ENCODE measurements at places on chromosomes 7 and 10.

DNA sequence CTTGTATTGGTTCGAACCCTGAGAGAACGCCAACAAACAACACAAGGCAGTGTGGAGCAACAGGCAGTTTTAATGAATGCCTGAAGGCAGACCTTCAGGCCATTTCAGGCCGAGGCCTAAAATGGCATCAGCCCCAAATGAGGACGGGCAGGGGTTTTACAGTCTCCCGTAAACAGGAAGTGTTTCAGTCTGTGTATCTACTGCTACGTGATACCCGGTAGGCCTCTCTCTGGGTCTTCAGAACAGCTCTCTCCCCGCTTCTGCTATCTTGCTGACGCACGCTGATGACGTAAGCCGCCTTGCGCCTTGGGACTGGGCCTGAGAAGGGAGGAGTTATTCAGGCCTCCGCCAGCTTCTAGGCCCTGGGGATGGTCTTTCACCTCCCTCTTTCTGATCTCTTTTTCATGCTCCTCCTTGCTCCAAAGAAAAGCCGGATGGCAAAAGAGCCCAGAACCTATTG, 67.7 kb downstream of the ST8SIA6 start:
- DNase-seq, result no peak

- no peak for DNase-seq
Measured at GRCh38 chr7:38753347-38753746, 122.2 kb upstream of the AMPH start.

DNA sequence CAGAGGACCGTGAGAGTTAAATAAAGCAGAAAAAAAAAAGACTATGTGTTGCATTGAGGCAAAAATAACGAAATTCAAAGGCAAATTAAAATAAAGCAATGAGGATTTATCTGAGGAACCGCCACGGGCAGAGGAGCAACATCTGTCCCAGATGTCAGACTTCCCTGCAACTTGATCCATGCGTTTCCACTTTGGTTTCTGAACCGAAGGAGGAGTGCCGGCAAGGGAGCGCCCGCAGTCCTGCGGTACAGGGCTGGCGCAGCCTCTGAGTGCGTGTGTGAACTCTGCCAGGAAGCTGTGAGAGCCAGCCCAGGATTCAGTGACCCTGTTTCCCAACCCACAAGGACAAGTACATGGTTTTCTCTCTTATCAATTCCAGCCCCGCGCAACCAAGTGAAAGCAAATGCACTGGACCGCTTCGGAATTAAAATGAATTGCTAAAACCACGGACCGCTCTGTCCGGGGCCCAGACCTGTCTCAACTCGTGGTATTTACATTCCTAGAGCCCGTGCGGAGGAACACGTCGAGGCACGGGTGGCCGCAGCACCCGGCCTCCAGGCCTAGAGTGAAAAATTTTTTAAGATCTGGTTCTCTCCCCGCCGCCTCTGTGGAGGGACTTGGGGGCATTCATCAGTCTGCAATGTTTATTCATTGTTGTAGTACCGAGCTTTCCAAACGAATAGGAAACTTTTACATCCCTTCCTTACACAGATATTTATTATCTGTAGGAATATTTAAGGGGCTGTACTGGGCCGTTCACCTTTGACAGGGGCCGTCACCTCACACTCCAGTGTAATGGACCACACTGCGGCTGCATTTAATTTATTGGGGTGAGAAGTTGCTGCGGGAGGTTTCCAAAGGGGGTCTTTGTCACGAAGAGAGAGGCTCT, 291.5 kb upstream of the NFE2L3 start:
- no peak for DNase-seq

- no peak for DNase-seq
Measured at GRCh38 chr10:73937333-73938043, 26.6 kb downstream of the PLAU start.

DNA sequence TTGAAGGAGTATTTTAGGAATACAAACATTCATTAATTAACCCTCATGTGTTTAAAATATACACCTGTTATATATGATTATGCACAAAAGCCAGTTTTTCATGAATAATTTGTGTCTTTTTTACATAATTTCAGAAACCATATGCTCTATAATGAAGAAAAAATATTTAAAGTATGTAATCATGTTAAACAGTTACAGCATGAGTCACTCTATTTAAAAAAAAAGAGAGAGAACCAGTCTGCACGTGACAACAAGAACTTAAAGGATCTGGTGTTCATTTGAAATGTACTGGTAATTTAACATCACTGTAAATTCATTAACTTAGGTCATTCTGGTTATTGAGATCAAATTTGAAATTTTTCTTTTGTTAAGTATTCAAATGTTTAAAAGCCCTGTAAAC, 228.5 kb downstream of the CACNB2 start:
- no peak for DNase-seq

GRCh38 chr10:44635176-44635575, 250.3 kb upstream of the CXCL12 start:
- DNase-seq, result no peak

GRCh38 chr10:132420469-132420980, 23.5 kb downstream of the PWWP2B start:
- DNase-seq, result no peak

DNA sequence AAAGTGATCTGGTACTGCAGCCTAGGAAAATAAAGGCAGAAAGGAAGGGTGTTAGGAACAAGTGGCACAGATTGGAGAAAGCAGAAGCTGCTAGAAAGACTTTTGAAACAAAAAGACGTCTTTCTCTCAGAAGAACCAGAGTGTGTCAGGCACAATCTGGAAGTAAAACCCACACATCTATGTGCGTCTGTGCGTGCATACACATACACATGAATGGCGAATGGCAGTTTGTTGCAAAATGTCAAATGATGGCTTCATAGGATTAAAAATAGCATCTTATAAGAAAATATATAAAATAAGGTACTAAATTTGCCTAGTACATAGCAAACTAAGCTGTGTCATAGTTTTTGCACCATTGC, 246.3 kb downstream of the CDK14 start:
- no peak for DNase-seq

DNA sequence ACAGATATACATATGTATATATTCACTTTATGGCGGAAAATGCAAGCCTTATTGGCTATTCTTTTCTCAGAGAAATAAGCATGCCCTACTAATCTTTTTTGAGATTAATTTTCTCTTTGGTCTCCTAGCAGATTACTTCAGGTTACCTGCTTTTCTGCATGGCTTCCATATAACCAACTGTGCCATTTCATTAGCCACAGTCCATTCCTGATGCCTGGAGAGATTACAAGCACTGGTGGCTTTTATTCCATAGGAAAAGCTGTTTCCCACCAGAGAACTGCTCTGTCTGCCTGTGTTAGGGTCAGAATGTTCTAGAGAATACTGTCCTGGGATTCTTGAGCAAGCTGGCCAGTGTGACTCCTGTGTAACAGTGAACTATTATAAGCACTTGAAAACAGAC, 59.8 kb downstream of the LRRN3 start:
- DNase-seq, result no peak

DNA sequence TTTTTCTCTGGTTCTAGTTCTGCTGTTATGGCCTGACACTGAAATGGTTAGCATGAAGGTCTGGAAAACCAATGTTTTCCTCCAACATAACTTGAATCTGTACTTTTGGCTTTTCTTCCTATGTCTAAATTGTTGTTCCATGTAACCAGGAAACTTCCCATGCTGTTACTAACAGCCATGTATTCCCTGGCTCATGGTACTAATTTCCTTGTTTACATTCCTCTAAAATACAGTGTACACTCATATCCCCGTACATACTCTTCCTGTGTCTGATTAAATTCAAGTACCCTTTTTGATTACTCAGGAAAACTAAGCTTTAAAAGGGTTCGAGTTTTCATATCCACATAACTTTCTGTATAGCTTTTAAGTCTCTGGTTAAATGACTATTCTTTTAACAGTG, 12.3 kb upstream of the ACSM6 start:
- DNase-seq, result peak; percentile 14

- DNase-seq, result no peak
Measured at GRCh38 chr7:68423356-68423755, 1174.9 kb upstream of the AUTS2 start.

GRCh38 chr7:17367502-17367901, 69.0 kb downstream of the AHR start:
- no peak for DNase-seq

DNA sequence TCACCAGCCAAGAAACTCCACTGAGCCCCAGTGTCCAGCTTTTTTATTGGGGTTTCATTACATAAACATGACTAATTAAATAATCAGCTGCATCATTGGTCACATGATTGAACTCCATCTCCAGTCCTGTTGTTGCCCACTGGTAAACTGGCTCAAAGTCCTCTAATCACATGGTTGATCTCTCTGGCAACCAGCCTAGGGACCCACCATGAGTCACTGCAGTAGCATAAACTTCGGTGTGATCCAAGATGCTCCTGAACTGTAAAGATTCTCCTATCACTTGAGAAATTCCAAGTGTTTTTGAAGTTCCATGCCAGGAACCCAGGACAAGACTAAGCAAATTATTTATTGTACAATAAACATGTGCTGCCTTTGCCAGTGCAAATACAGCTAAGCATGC, 130.4 kb upstream of the AUTS2 start:
- DNase-seq, result no peak

GRCh38 chr10:100775386-100775785, 30.0 kb downstream of the PAX2 start:
- DNase-seq, result no peak

- no peak for DNase-seq
Measured at GRCh38 chr10:91214911-91215310, 5.6 kb upstream of the PCGF5 start.

DNA sequence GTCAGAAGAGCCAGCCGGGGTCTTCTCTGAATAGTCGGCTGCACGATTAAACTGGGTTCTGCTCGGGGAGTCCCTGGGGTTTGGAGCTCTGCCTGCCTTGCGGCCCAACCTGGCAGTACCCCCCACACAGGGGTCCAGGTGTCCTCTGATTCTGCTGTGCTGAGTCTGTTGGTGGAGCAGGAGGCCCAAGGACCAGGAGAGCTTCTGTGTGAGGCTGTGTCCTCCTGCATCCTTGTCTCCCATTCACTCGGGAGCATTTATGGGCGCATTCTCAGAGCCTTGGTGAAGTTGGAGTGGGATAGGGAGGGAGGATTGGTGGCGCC, 14.2 kb downstream of the INPP5A start:
- no peak for DNase-seq

DNA sequence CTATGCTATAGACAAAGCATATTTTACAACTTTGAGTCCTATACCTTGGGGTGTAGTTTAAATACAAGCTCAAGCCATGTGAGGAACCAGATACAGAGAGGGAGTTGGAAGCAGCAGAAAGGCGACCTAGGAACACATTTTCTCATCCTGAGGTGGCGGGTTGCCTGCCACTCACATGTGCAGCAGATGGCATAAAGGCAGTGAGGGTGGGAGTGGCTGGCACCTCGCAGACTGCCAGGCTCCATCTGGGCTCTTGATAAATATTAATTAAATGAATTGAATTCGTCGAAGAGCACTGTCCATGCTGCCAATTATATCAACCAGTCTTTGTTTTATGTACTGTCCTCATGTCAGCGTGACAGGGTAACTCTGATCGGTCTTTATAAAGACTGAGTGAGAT, 79.0 kb upstream of the SEMA3C start:
- DNase-seq, result no peak

DNA sequence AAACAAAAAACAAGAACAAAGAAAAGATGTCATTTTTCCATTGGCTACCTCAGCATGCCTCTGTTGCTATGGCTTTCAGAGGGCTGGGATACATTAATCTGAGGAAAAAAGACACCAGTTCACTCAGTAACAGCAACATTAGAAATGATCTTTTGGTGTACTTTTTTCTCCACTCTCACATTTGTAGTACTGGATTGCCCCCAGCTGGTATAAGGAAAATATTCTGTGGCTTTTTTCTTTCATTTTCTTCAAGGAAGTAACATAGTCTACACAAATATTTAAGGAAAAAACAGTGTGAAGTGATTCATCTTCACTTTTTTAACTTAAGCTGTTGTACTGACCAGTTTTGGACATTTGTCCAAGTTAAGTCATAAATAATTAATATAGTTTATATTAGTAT, 482.3 kb downstream of the SORCS1 start:
- DNase-seq, result no peak

GRCh38 chr7:122886357-122887081, at the start of gene CADPS2:
TSS of gene CADPS2 (minus strand) at chr7:122886460. CDS start at chr7:122886337, 123 bp downstream.
- peak; percentile 66 for DNase-seq

- DNase-seq, result no peak
Measured at GRCh38 chr10:100868382-100868781, 44.4 kb upstream of the SLF2 start.

GRCh38 chr7:69173846-69174245, 424.4 kb upstream of the AUTS2 start:
- no peak for DNase-seq

DNA sequence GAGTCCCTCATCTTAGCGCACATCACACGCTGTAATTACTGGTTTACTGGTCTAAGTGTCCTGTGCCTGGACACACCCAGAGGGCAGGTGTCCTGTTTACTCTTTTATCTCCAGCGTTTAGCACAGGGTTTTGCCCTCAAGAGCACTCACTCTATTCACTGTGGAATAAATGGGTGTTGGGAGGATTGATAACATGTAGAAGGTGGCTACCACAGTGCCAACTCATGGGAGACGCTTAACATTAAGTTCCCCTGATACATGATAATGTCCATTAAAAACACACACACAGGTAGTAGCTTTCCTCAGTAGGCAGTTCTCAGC, 96.1 kb upstream of the EFCAB10 start:
- no peak for DNase-seq

DNA sequence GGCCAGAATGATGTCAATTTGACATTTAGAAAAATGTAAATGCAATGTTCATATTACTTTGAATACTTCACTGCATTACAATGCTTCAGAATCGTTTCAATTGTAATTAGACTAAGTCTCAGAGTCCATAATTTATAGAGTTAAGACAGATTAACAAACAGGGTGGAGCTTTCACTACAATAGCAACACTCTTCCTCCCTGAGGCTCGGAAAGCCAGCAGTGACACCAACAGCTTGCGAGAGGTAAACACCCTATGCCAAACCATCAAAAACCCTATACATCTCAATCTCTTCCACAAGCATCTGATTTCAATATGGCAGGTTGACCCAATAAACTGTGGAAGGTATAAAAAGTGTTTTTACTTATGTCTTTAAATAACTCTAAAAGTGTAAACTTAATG, 72.2 kb downstream of the DOCK4 start:
- DNase-seq, result no peak

DNA sequence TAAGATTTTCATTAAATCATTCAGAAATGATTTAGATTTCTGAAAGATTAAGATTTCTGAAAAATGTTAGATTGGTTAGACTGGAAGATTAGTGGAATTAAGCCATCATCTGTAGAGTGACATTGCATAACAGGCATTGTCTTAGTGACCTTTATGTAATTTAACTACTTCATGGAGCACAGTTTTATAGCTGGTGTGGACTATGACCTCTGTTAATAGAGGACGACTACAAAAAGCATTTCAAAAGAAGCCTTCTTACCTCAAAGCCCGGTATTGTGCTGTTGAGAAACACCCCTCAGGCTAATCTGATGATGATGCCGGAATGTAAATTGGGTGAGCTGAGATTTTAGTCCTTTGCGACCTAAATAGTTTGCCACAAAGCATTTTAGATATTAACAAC, 55.6 kb downstream of the GALNT11 start:
- peak; percentile 63 for DNase-seq

- DNase-seq, result no peak
Measured at GRCh38 chr7:57403601-57404342, 46.2 kb upstream of the ZNF716 start.

Data from HT-29 (cell line).